ENCODE measurements at places on chromosomes 4 and X.

- no peak for DNase-seq
Measured at GRCh38 chrX:40261833-40262156, 164.0 kb upstream of the BCOR start.

- peak; percentile 19 for DNase-seq
Measured at GRCh38 chr4:114108869-114109268, 129.4 kb upstream of the ARSJ start.

- DNase-seq, result no peak
Measured at GRCh38 chrX:14936561-14936960, 63.3 kb downstream of the MOSPD2 start.

DNA sequence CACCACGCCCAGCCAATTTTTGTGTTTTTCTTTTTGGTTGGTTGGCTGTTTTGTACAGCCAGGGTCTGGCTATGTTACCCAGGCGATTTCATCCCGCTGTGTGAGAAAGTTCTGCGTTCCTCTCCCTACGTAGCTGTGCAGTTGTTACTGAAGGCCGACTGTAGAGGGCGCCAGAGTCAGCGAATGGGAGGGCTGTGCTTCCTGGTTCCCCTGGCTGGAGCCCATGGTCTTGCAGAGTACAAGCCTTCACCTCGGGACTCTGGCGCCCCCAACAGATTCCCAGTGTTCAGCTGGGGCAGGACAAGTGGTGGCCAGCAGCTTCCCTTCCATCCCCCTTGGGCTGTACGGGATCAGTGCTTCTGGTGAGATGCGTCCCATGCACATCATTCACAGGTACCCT, 5.6 kb upstream of the CT45A1 start:
- DNase-seq, result peak; percentile 50

DNA sequence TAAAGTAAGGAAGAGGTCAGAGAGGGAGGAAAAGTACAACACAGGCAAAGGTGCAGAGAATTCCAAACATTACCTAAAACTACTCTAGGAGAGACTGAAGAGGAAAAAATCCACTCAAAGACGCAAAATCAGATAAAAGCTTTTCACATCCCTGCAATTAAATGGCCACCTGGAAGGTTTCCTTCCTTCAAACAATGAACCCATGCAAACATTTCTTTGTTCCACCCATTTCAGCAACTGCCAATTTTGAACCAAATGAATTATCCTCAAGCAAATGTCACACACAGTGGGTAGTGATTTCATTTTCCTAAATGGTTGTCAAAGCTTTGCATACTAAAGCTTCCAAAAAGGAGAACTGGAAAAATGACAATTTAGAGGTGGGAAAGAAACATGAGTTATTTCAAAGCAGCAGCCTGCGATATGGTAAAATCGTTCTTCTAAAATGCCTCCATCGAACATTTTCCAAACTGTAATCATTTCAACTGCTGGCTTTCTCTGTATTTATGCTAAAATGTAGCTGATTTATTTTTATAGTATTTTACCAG, 45.0 kb downstream of the APBB2 start:
- DNase-seq, result no peak

DNA sequence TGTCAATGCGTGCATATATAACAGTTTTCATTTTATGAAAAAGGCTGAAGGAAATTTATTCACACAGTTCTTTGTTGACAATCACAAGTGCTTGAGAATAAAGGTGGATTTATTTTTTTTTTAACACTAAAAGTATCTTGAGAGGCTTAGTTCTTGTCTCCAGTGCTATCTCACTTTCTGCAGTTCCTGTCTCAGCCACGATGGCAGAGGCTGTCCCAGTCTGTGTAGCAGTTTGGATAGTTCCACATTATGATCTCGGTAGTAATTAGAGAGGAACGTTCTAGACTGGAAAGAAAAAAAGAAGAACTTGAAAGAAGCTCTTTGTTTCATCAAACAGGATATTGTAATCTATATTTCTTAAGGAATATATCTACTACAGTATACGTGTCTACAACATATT, 229.0 kb downstream of the UGT8 start:
- no peak for DNase-seq

DNA sequence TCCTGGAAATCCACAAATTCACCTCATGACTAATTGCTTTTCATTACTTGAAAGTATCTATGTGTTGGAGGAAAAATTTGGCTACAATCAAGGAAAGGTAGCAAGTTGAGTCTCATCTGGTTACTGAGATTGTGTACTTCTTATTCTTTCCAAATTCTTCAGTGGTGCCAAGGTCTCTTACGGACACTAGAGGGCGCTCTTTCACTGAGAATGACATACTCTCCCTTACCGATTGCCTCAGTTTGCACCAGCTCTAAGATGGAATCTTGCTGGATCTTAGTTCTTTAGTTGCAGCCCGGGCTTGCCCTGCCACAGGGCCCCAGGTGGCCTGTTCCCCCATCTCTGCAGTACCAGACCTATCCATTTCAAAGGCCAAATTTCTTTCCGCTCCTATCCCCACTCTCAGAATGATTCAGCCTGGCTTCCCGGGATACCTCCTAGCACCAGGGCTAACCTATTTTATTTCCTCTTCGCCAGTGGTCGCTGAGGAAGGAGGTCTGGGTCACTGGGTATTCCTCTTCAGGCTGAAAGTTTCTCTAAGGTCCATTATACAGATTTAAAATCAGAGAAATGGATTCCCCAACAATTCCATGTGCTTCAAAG, 24.6 kb upstream of the GPR50 start:
- peak; percentile 65 for DNase-seq

GRCh38 chr4:143017210-143017609, 167.5 kb upstream of the USP38 start:
- DNase-seq, result no peak

- no peak for DNase-seq
Measured at GRCh38 chr4:189364032-189364449, 576.6 kb upstream of the FRG1 start.

- no peak for DNase-seq
Measured at GRCh38 chrX:17012465-17012864, 66.0 kb downstream of the REPS2 start.

Measured in HT-29 (cell line).